ENCODE measurements at places on chromosomes 12 and 14.

DNA sequence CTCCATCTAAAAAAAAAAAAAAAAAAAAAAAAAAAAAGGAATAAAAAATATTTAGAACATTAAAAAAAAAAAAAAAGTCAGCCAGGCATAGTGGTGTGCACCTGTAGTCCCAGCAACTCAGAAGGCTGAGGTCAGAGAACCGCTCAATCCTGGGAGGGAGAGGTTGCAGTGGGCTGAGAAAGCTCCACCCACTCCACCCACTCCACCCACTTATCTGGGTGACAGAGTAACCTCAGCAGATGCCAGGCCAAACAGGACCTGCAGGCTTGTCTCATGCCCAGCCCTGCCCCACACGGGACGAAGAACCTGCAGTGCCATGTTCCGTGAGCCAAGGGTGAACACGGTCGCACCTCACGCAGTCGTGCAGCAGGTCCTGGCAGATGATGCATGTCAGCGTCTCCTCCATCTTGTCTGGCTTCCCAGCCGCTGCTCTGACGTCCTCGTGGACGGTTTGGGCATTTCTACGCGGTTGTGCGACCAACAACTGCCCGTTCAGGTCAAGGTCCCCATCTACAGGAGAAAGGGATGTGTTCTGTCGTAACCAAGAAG is 28.6 kb downstream of the CHFR start:
- H3K27ac ChIP-seq = no peak overlapping the region
- H3K4me3 ChIP-seq = no peak overlapping the region
- no peaks in the 10 kb centered on the region for H3K36me3 ChIP-seq
- DNase-seq = no peak

DNA sequence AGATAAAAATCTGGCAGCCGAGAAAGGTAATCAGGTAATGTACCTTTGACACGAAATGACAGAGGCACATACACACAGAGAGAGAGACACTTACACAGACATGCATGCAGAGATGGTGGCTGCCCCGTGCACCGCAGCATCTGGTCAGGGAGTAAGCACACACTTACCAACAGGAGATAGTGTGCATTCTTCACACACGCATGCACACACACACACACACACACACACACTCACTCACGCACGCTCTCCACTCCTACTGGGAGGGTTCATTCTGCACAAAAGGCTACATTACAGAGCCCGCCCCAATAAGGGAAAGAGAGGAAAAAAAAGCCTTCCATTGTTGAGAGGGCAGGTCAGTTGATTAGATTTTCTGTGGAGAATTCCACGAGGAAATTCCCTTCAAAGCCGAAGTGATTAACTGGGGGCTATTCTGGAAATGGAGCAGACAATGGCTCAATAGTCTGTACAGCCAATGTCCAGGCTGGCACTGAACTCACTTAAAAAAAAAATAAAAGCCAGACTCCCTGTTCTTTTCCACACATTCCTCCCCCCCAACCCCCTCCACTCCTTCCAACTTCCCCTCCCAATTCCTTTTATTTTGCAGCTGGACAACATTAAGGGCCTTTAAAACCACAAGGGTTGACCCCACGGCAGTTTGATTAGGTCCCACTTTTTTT is 1.4 kb upstream of the SOX5 start:
- H3K27me3 ChIP-seq = no peaks in the 10 kb centered on the region
- no peaks in the 10 kb centered on the region for H3K4me1 ChIP-seq
- H3K36me3 ChIP-seq = no peaks in the 10 kb centered on the region
- H3K27ac ChIP-seq = no peak overlapping the region

- H3K27me3 ChIP-seq = no peaks in the 10 kb centered on the region
- H3K4me1 ChIP-seq = no peaks in the 10 kb centered on the region
- DNase-seq = no peak
Measured at GRCh38 chr14:23217032-23218020, 20.4 kb upstream of the RNF212B start.

- H3K27ac ChIP-seq = no peak overlapping the region
- no peaks in the 10 kb centered on the region for H3K27me3 ChIP-seq
- H3K36me3 ChIP-seq = no peaks in the 10 kb centered on the region
- no peak for DNase-seq
Measured at GRCh38 chr12:31647086-31647491, 12.4 kb upstream of the ETFBKMT start.

GRCh38 chr14:83830316-83830715 is 1699.6 kb upstream of the FLRT2 start:
- no peaks in the 10 kb centered on the region for H3K27me3 ChIP-seq
- no peaks in the 10 kb centered on the region for H3K4me1 ChIP-seq
- no peak overlapping the region for H3K27ac ChIP-seq
- no peak overlapping the region for H3K4me3 ChIP-seq
- no peak for DNase-seq

DNA sequence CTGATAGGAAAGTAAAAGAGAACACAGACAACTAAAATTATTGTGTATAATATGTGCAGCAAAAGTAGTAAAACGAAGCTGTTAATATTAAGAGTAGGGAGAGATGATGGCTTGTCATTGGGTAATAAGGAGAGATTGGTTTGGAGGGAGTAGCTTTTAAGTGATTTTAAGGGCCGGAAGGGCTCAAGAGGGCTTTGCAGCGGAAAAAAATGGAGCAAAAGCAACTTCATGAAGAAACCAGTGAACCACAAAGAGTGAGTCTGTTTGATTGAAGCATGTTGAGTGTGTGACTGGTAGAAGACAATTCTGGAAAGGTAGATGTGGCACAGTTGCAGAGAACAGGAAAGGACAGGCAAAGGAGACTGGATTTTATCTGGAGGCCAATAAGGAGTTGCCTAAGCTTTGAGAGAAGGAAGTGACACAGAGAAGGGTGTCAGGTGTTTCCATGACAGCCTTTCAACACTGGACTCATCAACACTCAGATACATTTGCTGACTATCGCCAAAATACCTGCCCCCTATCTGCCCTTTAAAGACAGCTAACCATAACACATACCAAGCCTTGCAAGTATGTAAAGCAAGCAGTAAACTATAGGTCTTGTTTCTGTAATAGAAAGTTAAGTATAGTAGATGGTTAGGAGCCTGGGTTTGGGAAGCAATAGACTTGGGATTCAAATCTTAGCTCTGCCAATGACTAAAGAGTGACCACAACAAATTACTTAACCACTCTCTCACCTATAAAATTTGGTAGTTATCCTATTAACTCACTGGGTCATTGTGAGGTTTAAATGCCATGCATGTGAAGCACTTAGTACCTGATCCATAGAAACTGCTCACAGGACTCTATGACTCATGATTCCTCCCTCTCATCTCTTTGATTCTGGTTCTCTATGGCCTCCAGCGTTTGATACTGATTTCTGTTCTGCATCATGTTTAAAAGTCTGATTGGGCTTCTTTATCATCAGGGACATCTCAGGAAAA is 117.3 kb upstream of the LMNTD1 start:
- H3K4me3 ChIP-seq = no peak overlapping the region
- no peaks in the 10 kb centered on the region for H3K36me3 ChIP-seq
- no peaks in the 10 kb centered on the region for H3K4me1 ChIP-seq

DNA sequence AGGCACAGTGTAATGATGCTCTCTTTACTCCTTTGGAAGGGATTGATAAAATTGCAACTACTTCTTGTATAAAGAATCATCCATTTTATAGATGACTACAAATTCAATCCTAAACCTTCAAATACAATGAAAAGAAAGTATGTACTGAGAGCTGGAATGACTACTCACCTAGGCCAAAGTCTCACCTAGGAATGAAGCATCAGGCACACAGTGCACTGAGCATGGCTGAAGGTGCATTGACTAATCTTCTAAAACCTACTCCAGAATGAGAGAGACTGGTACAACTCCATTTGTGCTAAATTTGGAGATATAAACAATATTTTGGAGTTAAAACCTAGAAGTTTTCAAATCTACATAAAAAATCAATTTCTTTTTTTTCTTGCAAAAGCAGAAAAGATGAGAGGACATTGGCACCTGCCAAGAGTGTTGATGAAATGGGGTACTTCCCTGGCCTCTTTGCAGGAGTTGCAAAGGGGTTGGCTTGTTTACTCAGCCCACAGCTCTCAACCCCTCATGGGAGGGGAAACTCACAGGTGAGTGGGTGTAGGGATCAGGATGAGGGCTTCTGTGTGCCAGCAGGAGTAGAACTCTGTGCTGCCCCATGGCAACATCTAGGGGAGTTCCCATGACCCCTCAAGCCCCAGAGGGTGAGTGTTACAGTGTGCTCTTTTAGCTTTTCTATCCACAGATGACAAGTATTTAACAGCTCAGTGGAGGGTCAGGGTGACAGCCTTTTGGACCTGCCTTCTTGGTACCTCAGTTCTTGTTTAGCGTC is 31.3 kb downstream of the CLECL1 start:
- no peak for DNase-seq
- H3K4me1 ChIP-seq = peaks cover 8% of the 10 kb centered on the region
- H3K27ac ChIP-seq = no peak overlapping the region
- no peaks in the 10 kb centered on the region for H3K27me3 ChIP-seq
- no peak overlapping the region for H3K4me3 ChIP-seq
- no peaks in the 10 kb centered on the region for H3K36me3 ChIP-seq

- H3K27me3 ChIP-seq = no peaks in the 10 kb centered on the region
- H3K4me3 ChIP-seq = no peak overlapping the region
Measured at GRCh38 chr12:12996209-12996608, 3.9 kb downstream of the HEBP1 start.

GRCh38 chr12:100801320-100801719 is 6.7 kb downstream of the ANO4 start:
- DNase-seq = no peak
- H3K36me3 ChIP-seq = no peaks in the 10 kb centered on the region
- peaks cover 11% of the 10 kb centered on the region for H3K4me1 ChIP-seq
- no peak overlapping the region for H3K4me3 ChIP-seq

GRCh38 chr14:56808110-56808382 is 2.2 kb downstream of the OTX2 start:
- H3K4me1 ChIP-seq = no peaks in the 10 kb centered on the region
- H3K27me3 ChIP-seq = no peaks in the 10 kb centered on the region
- peak overlapping the region; percentile 52 for H3K4me3 ChIP-seq
- no peak overlapping the region for H3K27ac ChIP-seq
- H3K36me3 ChIP-seq = no peaks in the 10 kb centered on the region

DNA sequence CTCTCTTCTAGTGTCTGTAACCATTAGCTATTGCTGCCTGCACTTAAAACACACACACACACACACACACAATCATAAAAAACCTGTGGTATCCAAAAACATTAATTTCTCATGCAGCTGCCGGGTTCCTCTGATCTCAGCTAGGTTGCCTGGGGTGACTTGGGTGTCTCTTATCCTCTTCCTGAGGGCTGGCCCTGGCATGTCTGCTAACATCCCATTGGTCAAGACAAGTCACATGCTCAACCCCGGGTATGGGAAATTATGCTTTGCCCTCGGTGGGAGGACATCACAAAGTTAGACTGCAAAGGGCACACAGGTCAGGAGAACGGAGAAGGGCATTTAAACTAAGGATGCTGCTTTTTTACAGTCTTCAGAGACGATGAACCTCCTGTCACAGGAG is 55.7 kb downstream of the TRPV4 start:
- no peaks in the 10 kb centered on the region for H3K4me1 ChIP-seq
- no peaks in the 10 kb centered on the region for H3K36me3 ChIP-seq
- no peak overlapping the region for H3K27ac ChIP-seq
- no peaks in the 10 kb centered on the region for H3K27me3 ChIP-seq
- peak overlapping the region; percentile 33 for H3K4me3 ChIP-seq

GRCh38 chr14:74219277-74220205 is 19.7 kb upstream of the VSX2 start:
- no peak overlapping the region for H3K4me3 ChIP-seq
- H3K27me3 ChIP-seq = no peaks in the 10 kb centered on the region
- H3K27ac ChIP-seq = no peak overlapping the region
- DNase-seq = no peak
- H3K4me1 ChIP-seq = no peaks in the 10 kb centered on the region

- no peak overlapping the region for H3K27ac ChIP-seq
- peaks cover 2% of the 10 kb centered on the region for H3K4me1 ChIP-seq
- H3K4me3 ChIP-seq = no peak overlapping the region
- no peaks in the 10 kb centered on the region for H3K36me3 ChIP-seq
- no peak for DNase-seq
- no peaks in the 10 kb centered on the region for H3K27me3 ChIP-seq
Measured at GRCh38 chr12:66072135-66072534, 58.4 kb downstream of the LLPH start.

DNA sequence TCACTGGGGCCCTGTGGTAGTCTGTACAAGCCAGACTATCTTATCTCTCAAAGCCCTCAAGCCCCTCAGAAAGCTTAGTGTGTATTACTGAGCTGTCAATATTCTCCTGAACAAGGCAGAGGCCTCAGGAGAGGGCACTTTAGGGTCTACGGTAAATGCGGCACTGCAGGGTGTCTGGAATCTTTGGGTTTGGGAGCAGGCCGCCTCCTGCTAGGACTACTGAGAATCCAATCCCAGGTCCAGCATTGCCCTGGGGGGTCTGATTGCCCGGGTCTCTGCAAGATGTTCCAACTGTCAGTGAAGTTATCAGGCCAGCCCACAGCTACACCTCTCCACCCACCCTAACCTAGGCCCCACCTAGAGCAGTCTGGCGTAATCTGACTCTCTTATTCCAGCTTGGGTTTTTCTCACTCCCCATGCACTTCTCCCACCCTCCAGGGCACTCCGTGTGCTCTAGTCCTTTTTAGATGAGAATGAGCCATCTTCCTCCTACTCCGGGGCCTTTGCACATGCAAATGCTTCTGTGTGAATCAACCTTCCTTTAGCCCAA is 4.3 kb upstream of the ZFP36L1 start:
- H3K27me3 ChIP-seq = no peaks in the 10 kb centered on the region
- H3K36me3 ChIP-seq = no peaks in the 10 kb centered on the region
- H3K4me3 ChIP-seq = no peak overlapping the region
- peaks cover 7% of the 10 kb centered on the region for H3K4me1 ChIP-seq
- no peak for DNase-seq
- H3K27ac ChIP-seq = 0 out of 2 replicates have a peak overlapping the region, but pooled peaks have one; percentile 100

- H3K4me3 ChIP-seq = no peak overlapping the region
- no peaks in the 10 kb centered on the region for H3K27me3 ChIP-seq
- no peak overlapping the region for H3K27ac ChIP-seq
- no peaks in the 10 kb centered on the region for H3K36me3 ChIP-seq
- DNase-seq = no peak
Measured at GRCh38 chr14:96309896-96310330, 53.2 kb downstream of the ATG2B start.

GRCh38 chr12:34602213-34602940 is 580.1 kb downstream of the ALG10 start:
- no peak for DNase-seq
- H3K36me3 ChIP-seq = no peaks in the 10 kb centered on the region
- H3K27ac ChIP-seq = no peak overlapping the region
- no peak overlapping the region for H3K4me3 ChIP-seq
- H3K27me3 ChIP-seq = no peaks in the 10 kb centered on the region
- no peaks in the 10 kb centered on the region for H3K4me1 ChIP-seq

GRCh38 chr12:51379571-51379970 is 11.6 kb downstream of the GALNT6 start:
- no peaks in the 10 kb centered on the region for H3K36me3 ChIP-seq
- no peaks in the 10 kb centered on the region for H3K27me3 ChIP-seq
- H3K4me3 ChIP-seq = no peak overlapping the region
- peaks cover 19% of the 10 kb centered on the region for H3K4me1 ChIP-seq
- no peak for DNase-seq

DNA sequence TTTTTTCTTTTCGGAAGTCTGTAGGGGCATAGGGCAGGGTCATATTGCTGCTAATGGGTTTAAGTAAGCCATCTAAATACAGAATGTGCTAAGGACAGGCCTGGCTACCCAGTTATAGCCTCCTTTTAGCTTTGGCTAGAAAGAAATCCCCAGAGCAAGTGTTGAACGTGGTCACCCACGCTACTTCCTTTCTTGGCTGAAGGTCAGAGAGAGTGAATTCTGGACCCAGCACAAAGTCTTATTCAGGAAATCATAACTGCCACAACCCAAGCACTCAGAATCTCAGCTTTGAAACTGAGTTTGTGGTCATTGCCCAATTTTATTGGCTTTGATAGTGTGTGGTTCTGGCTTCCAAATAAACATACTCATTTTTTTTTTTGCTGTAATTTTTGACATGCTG is 542.1 kb upstream of the ATP2B1 start:
- no peak overlapping the region for H3K4me3 ChIP-seq
- peak; percentile 63 for DNase-seq
- peaks cover 31% of the 10 kb centered on the region for H3K4me1 ChIP-seq

Data from MM.1S (cell line).